ENCODE measurements at places on chromosomes 4 and X.
A peak's percentile ranks its signal among the peaks of the same experiment; 100 is the strongest.

DNA sequence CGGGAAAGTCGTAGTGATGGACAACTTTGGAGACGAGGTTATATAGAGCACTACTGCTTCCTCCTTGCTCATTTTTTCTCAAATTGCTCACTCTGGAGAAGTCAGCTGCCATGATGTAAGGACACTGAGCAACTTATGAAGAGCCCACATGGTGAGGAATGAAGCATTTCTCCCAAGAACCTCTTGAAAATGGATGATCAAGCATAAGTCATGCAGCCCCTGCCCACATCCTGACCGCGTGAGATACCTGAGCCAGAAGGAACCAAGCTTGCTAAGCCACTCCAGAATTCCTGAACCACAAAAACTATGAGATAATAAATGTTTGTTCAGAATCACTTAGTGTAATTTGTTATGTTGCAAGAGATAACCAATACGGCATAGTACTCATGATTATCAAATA is 42.8 kb downstream of the PDE5A start:
- no peak for DNase-seq

GRCh38 chrX:18974993-18975392 is 8.9 kb downstream of the PHKA2 start:
- no peak for DNase-seq

DNA sequence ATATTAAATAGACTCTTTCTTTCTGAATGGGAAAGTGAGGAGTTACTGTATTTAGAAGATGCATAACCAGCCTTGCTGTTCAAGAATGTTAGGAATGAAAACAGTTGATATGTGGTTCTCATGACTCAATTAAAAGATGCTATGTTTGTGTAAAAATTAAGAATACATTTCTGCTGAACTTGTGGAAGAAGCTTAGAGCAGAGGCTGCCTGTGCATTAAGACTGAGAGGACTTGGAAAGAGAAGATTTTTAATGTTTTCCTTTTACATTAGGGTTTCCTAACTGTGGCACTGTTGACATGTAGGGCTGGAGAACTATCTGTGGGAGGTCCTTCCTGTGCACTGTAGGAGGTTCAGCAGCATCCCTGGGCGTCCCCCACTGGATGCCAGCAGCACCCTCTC is 137.7 kb downstream of the GPR143 start:
- peak; percentile 3 for DNase-seq

GRCh38 chr4:20773144-20773997 is 73.1 kb downstream of the PACRGL start:
- peak; percentile 52 for DNase-seq

- no peak for DNase-seq
Measured at GRCh38 chr4:102878901-102879300, 10.1 kb downstream of the CISD2 start.

GRCh38 chr4:184061582-184061981 is 156.1 kb downstream of the ENPP6 start:
- DNase-seq, result no peak

DNA sequence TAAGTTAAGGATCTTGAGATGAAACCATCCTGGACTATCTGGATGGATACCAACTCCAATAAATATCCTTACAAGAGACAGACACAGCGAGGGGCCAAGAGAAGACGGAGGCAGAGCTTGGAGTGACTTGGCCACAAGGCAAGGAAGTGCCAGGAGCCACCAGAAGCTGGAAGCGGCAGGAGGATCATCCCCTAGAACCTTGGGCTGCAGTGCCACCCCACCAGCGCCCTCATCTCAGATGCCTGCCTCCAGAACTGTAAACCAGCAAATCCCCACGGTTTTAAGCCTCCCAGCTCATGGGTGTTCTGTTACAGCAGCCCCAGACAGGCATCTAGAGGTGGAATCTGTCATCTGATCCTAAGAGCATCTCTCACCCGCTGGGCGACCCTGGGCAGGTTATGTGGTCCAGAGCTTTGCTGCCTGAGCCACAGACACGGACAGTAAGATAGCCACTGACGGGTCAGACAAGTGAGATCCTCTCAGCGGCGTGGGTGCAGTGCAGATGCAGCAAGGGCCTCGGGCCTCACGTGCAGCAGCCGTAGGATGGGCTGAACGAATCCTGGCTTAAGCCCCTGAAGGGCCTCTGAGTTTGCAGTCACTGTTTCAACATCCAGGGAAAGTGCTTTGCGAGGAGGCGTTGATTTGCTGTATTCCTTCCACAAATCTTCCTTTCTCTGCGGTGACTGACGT is 25.1 kb upstream of the MXD4 start:
- DNase-seq, result no peak

- no peak for DNase-seq
Measured at GRCh38 chr4:184857441-184858121, 31.8 kb upstream of the ACSL1 start.

DNA sequence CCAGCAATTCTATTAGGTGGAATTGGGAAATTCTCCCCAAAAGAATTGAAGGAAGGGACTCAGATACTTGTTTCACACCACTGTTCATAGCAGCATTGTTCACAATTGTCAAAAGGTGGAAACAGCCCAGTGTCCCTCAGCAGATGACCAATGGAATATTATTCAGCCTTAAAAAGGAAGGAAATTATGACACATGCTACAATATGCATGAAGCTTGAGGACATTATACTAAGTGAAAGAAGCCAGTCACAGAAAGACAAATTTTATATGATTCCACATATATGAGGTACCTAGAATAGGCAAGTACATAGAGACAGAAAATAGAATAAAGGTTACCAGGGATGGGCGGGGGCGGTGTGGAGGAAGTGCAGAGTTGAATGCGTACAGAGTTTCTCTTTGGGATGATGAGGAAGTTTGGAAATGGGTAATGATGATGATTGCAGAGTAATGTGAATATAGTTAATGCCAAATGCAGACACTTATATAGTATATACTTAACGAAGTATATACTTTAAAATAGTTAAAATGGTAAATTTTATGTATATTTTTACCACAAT is 29.6 kb downstream of the DOCK11 start:
- DNase-seq, result no peak

DNA sequence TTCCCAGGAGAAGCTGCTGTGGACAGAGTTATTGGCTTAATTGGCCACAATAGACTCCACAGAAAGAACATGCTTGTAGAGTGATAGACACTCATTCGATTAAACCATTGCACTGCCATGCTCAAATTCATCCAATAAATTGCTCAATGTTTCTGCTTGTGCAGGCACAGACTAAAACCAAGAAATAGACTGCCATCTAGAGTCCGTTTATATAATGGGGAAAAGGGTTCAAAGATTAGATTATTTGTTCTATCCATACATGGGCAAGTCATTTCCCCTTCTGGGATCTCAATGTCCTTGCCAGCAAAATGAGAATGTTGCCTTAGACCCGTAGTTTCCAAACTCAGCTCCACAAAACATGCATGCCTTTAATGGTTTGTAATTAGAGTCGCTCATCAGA is 8.7 kb downstream of the SMIM10 start:
- DNase-seq, result peak; percentile 63

DNA sequence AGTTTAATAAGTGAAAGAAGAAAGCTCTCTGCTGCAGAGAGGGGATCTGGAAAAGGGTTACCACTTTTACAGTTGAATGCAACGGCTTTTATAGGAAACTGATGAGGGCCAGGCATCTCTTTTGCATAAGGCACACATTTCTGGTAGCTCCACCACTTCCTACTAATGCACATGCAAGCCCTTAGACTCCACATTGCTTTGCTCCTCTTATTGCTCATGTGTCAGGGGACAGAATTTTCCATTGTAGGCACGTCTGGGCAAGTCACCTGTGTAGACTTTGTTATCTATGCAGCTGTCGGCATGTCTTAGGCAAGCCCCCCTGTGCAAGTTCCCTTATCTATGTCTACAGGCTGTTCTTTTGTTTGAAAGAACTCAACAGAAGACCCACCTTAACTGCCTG is 294.6 kb upstream of the STS start:
- no peak for DNase-seq

- DNase-seq, result no peak
Measured at GRCh38 chr4:14783011-14783877, 219.0 kb upstream of the CPEB2 start.

DNA sequence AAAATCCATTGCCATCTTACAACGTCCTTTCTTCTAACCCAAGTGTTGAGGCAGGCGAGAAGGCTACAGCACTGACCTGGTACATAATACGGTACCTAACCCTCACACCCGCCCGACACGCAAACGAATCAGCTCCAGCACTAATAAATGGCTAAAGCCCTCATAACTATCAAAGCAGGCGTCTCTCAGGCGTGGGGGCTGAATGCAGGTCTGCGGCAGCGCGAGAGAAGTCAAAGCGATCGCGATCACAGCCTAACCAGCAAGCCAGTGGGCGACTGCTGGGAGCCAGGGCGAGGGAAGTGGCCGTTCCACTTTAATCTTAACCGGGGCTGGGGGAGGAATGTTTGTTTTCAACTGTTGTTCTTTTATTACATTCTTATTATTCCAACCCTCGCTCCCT is 1.5 kb downstream of the CDX4 start:
- no peak for DNase-seq

- no peak for DNase-seq
Measured at GRCh38 chrX:123603491-123603890, 129.4 kb downstream of the THOC2 start.

DNA sequence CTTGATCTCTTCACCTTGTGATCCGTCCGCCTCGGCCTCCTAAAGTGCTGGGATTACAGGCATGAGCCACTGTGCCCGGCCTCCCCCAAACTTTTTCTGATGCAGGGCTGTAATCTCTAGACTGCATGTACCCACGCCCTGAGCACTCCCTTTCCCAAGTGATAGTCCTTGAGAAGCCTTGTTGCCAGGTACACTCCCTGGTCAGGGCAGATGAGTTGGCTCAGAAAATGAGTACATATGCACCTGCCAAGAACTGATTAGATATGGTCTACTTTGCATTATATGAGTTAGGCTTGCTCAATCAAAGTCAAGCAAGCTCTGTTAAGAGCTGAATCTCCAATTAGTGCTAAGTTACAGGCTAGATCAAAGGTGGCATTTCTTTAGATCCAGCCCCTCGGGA is 20.3 kb downstream of the APOO start:
- DNase-seq, result no peak

DNA sequence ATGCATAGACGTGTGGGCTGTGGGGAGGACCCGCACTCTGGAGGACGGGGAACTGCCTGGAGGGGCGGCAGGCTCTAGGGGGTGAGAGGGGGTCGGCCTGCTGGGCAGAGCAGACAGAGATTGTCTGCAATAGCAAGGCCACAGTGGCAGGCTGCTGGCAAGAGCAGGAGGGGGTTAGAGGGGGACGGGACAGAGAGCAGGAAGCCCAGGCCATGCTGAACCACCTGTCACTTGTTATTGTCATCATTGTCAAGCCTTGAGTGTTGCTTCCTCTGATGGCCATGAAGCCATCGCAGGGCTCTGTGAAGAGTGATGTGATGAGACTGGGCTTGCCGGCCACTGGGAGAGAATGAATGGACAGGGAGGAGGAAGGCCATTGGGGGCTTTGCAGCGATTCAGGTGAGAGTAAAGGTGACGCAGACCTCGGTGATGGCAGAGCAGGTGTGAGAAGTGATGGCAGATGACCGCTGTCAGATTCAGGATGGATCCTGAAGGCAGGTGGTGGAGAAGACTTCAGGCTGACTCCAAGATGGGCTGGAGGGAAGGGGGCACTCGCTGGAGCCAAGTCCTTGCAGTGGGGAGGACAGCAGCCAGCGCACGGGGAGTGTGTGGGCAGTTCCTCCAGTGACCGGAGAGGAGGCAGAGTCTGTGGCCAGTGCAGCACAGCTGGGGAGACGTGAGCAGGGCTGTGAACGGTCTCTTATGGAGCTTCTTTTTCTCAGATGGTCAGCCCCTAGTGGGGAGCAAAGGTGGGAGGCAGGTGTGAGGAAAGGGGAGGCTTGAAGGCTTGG is 43.6 kb downstream of the HTT-AS start:
- no peak for DNase-seq

DNA sequence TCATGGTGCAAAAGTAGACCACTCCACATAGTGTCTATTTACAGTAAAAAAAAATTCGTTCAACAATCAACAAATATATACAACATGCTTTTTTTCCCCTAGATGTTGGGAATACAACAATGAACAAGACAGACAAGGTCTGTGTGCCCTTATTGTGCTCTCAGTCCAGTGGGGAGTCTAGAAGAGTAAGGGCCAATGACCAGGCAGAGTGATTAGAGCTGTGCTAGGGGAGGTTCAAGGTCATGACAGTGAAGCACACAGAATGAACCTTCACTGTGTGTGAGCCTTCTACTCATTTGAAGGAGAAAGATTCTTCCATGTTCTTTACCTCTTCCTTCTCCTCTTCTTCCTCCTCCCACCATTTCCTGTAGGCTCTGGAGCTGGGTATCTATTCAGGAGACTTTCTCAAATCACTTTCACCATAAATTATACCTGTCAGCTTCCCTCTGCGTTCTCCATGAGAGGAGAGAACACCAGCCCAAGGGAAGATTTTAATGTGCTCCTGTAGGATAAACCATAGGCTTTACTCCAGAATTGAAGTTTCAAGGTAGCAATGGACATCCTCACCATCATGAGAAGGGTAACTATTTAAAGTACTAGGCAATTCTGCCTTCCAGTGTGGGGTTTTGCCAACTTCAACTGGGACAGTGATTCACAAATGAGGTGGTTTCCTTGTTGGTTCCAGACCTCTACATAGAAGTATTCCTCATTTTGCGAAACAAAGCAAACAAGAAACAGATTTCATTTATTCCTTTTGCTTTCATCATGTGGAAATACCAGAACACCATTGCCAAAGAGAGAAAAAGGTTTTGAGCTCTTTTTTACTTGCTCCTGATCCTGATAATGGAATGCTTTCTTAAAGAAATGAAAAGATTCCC is 246.9 kb upstream of the GPC4 start:
- peak; percentile 83 for DNase-seq

- no peak for DNase-seq
Measured at GRCh38 chr4:31148990-31149389, 428.8 kb downstream of the PCDH7 start.

DNA sequence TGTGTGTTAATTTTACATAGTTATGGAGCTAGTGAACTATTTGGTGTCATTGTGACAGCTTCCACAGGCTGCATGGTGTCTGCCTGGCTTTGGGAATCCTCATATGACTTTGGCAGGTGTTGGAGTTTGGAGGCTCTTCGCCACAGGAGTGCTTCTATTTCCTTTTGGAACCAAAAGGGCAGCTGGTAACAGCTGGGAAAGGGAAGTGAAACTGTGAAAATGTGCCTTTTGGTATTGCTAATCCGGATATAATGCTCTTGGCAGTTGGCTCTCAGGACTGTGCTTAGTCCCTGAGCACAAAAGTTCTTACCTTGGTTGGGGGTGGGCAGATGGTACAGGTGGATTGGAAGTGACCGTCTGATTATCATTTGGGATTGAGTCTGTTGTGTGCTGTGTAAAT is 18.1 kb downstream of the OFD1 start:
- DNase-seq, result no peak

DNA sequence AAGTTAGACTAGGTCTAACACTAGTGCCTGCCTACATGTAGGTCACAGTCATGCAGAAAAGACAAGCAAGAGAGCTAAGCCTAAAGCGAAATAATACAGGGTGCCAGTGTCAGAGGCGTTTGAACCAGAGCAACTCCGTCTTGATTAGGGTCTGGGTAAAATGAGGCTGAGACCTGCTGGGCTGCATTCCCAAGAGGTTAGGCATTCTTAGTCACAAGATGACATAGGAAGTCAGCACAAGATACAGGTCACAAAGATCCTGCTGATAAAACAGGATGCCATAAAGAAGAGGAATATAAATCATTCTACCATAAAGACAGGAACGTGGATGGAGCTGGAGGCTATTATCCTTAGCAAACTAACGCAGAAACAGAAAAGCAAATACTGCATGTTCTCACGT is 120.9 kb downstream of the BEND2 start:
- no peak for DNase-seq

GRCh38 chr4:108709234-108709633 is 53.6 kb downstream of the ETNPPL start:
- DNase-seq, result no peak
